ENCODE measurements at places on chromosomes 2 and 18.
A peak's percentile ranks its signal among the peaks of the same experiment; 100 is the strongest.

- no peak for DNase-seq
These were observed 59.6 kb upstream of the CHN1 start for GRCh38 chr2:175064797-175065196.

GRCh38 chr2:219087361-219087760, 26.6 kb upstream of the IHH start:
- no peak for DNase-seq

DNA sequence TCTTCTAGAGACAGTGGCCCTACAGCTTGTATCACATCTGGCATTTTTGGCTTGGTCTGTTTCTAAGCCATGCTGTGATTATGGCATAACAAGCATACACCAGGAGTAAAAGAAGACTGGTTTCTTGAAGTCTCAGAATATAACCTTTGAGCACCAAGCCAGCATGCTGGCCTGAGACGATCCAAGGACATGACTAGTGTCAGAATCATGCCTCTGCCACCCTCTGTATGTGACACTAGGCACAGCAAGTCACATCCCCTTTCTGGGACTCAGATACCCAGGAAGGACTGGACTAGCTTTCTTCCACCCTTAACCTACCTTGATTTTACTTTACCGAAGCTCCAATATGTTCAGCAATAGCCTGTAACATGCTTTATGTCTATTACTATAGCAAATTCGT, 345.5 kb downstream of the SETBP1 start:
- DNase-seq, result no peak

DNA sequence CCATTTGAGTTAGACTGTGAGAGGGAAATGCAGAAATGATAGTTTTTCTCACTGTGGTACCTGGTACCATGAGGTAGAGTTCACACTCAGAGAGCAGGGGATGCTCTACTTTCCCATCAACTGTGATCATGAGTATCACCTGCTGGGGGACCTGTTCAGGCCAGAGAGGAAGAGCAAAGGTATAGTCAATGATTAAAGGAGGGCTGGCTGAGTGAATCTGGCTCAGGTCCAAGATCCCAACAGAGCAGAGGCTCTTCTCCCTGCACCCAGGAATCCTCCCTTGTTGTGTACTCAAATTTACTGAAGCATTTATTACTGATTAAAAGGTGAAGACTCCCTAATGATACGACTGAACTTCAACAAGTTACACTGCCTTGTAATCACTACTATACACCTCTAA, 104.6 kb upstream of the CHRNA1 start:
- no peak for DNase-seq

DNA sequence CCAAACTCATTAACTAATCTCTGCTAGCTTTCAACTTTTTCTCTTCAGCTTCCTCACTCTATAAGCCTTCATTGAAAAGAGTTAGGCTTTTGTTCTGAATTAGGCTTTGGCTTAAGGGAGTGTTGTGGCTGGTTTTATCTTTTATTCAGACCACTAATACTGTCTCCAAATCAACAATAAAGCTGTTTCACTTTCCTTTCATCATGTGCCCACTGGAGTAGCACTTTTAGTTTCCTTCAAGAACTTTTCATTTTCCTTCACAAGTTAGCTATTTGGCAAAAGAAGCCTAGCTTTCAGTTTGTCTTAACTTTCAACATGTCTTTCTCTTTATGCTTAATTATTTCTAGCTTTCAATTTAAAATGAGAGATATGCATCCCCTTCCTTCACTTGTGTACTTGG, 271.7 kb upstream of the FSIP2 start:
- DNase-seq, result no peak

GRCh38 chr2:69358914-69359313, 28.1 kb downstream of the GFPT1 start:
- no peak for DNase-seq

GRCh38 chr2:54083445-54083844, 32.0 kb upstream of the ACYP2 start:
- no peak for DNase-seq

GRCh38 chr2:143426296-143426695, 297.1 kb downstream of the ARHGAP15 start:
- DNase-seq, result no peak

DNA sequence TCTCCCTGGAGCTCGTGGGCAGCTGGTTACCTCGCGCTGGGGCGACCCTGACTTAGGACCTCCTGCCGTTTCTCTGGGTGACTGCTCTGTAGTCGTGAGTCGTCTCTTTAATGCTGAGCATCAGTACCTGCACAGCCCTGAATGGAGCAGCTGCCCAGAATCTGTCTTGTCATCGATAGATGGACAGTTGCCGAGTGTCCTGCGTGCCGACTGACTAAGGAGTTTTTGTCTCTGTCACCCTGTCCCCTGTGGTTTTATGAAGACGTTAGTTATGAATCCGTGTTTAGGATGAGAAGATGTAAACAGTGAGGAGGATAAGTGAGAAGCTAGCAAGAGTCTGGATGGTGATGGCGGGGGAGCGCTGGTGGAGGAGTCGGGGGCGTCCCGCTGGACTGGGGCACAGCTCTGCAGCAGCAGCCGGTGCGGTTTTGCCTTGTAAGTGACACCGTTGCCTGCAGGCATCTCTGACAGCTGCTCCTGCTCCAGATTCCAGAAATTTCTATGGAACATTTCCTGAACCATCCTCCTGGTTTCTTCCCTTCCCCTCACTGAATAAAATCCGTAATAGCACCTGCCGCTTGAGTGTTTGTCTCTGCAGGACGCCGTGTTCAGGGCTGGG, 13.3 kb downstream of the AGAP1 start:
- no peak for DNase-seq

GRCh38 chr2:240482141-240482540, 46.7 kb downstream of the GPC1 start:
- no peak for DNase-seq

- no peak for DNase-seq
These were observed 48.6 kb downstream of the SMAD2 start for GRCh38 chr18:47881752-47882455.

DNA sequence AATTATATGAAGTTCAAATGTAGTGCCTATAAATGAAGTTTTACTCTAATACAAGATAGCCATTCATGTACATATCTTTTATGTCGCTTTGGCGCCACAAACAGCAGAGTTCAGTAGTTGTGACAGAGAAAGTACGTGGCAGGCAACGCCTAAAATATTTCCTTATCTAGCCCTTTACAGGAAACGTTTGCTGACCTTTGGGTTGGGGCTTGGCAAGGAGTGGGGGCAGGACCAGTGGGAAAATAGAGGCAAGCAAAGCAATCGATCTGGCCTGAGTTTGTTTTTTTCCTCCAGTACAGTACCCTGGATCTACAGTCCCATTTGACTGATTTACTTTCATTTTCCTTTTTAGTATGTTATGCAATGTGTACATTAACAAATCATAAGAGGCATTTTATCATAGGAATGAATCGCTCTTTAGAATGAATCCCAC, 13.1 kb downstream of the CCDC68 start:
- no peak for DNase-seq

DNA sequence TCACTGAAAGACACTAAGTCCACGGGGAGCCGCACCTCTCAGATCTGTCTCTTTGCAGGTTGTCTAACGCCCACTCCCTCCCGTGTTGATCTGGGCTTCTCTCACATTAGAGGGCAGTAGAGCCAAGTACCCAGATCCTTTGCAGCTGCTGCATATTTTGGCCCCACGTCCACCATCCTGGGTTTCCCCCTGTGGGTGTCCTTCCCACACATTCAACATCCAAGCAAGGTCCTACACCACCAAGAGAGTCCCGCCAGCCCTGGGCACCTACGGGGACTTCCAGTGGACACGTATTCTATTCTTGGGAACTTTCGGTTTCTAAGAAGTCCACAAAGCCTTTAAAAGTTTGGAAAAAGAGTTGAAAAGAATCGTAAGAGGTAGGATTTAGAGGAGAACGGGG, 116.6 kb downstream of the ATL2 start:
- no peak for DNase-seq

GRCh38 chr2:37802899-37803379, 122.1 kb upstream of the RMDN2 start:
- DNase-seq, result no peak

DNA sequence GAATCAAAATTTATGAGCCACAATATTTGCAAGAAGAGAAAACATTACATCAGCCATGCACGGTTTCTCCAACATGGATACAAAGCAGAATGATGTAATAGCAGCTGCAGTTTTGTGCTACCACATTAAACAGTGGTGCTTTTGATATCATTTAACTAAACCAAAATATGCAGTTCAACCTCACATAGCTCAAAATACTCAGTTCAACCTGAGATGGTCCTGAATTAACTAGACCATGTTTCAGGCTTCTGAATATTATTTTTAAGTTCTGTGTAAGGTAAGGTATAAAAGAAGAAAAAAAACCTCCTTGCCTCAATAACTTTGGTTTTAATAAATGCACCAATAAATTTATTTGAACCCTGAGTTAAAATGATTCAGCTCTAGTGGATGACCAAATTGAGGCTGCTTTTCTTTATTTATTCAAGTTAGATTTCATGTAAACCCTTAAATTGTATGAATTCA, 18.8 kb upstream of the TSPYL6 start:
- no peak for DNase-seq

GRCh38 chr2:103605071-103605780, 843.4 kb downstream of the TMEM182 start:
- DNase-seq, result no peak

GRCh38 chr2:27290549-27290948, 8.3 kb downstream of the TRIM54 start:
- no peak for DNase-seq

GRCh38 chr18:79844999-79845563, 47.3 kb downstream of the KCNG2 start:
- no peak for DNase-seq

DNA sequence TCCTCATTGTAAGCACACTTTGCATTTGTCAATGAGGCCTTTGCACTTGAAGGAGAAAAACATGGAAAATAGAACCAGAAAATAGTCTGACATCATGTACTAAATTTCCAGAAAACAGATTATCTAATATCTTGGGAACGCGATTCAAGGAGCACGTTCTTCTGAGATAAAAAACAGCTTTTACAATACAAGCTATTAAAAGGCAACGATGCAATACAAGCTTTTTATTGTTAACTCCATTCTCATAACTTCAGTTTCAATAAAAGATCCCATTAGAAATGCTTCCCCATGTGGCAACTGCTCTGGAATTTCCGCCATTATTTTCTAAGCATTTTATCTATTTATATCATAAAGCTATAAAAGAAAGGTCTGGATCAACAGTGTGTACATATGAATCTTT, 40.3 kb downstream of the NRXN1 start:
- no peak for DNase-seq

DNA sequence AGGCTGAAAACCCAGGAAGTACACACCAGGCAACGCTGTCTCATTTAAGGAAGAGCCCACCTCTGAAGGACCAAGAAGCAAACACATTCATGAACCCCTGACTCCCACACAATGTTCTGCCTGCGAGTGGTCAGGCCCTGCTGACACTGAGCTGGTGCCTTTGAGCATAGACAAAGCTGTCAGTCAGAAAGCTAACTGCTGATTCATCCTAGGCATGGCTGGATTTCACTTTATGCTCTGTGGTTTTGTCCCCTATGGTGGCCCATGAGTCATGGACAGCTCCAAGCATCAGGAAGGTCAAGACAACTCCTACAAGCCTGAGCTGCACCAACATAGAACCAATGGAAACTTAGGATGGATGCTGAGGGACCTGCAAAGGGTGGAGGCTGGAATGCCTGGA, 78.9 kb downstream of the UXS1 start:
- DNase-seq, result no peak

DNA sequence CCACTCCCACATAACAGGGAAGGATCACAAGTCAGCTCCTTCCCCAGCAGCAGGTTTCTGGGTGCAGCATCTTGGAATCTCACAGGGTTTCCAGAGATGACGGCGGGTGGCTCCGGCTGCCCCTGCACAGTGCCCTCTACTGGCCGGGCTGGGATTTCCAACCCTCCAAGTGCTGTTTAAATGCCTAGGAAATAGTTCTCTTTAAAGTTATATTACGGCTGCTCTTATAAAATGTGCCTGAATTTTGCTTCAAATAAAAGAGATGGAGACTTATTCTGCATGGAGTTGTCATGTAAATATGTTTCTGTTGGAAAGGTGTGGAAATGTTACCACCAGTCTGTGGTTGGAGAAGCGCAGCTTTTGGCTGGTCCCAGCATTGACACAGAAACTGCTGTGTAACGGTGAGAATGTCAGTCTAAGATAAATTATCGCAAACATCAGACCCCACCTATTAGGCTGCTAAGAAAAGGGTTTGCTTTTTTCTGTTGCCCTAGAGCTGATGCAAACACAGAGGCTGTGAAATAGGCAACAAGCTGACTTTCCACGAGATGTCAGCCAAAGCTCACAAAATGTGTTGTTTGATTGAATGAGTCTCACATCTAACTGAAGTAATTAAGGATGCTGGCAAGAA, 3.3 kb upstream of the HJURP start:
- peak; percentile 79 for DNase-seq

GRCh38 chr2:213091765-213092164, 59.6 kb downstream of the IKZF2 start:
- DNase-seq, result no peak

GRCh38 chr18:58793361-58793760, 71.3 kb upstream of the ZNF532 start:
- DNase-seq, result no peak

DNA sequence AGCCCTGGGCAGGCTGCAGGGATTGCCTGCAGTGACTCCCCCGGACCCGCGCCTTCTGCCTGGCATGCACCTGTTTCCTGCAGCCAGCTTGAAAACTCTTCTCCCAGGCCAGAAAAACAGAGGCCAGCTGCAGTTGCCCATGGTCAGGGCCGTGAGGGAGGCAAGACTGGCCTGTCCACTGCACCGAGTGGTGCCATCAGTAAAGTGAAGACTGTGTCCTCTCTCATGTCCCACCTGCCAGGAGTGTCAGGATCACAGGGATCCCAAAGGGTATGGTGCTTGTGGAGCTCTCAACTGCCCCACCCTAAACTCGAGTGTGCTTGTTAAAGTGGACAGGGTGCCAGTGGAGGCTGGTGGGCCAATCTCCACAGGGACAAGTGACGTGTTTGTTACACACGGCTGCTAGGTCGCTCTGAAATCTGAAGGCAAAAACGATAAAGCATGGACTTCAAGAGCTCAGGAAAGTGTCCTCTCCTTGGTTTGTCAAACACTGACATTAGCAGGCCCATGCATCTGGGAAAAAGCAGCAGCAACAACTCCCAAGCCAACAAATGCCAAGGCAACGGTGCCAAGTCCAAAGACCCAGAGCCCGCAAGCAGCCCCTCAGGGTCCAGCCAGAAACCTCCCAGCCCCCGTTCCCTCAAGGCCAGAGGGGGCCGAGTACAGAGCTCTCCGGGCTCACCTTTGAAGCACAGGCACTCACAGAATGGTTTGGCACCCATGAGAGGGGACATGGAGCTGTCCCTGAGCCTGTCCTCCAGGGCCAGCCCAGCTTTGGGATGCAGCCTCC, 213.2 kb downstream of the HDAC4 start:
- no peak for DNase-seq
